Chondrocyte (in vitro differentiated cells): ENCODE measurements at places on chromosomes 7 and 10. TPM values are rescaled to one million over a fixed set of nuclear protein-coding genes. Genes with fewer than 3 reads are reported as not detected.

Gene ASB10
- not detected in 3 replicates for total RNA-seq

Gene MMP21
- total RNA-seq: not detected in 3 replicates

Gene GJC3
- total RNA-seq: not detected in 3 replicates

Gene SLC12A9
- 23.5 to 26.6 TPM (median 26.0 TPM) in 3 replicates for total RNA-seq

Gene SPDYE11
- not detected in 3 replicates for total RNA-seq
